ENCODE measurements at places on chromosomes 4 and X. TPM values are rescaled to one million over a fixed set of nuclear protein-coding genes. Genes with fewer than 3 reads are reported as not detected.

The MAGEA9B gene
- not detected for total RNA-seq

The SHISA3 gene
- 0.14 TPM for total RNA-seq

GRCh38 chr4:66187175-66187720, 517.0 kb upstream of the EPHA5 start:
- no peak for DNase-seq

GRCh38 chr4:148998719-148999118, 556.5 kb upstream of the NR3C2 start:
- DNase-seq, result peak; percentile 10

GRCh38 chrX:14032406-14032805, 2.7 kb upstream of the GEMIN8 start:
- peak; percentile 59 for DNase-seq

- no peak for DNase-seq
Observed at GRCh38 chrX:16022580-16023200, 100.7 kb upstream of the GRPR start.

- DNase-seq, result no peak
Observed at GRCh38 chr4:65386927-65387326, 283.4 kb downstream of the EPHA5 start.

- DNase-seq, result peak; percentile 28
Observed at GRCh38 chr4:165009493-165010227, 22.1 kb upstream of the TRIM60 start.

DNA sequence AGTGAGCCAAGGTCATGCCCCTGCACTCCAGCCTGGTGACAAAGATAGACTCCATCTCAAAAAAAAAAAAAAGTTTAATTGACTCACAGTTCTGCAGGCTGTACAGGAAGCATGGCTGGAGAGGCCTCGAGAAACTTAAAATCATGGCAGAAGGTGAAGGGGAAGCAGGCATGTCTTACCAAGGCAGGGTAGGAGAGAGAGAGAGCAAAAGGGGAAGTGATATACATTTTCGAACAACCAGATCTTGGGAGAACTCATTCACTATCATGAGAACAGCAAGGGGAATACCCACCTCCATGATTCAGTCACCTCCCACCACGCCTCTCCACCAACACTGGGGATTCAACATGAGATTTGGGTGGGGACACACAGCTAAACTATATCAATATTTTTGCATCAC, 315.2 kb upstream of the HTR2C start:
- DNase-seq, result no peak

- DNase-seq, result no peak
Observed at GRCh38 chr4:8472689-8473197, 32.2 kb downstream of the TRMT44 start.

- no peak for DNase-seq
Observed at GRCh38 chr4:85828027-85828890, 353.3 kb downstream of the ARHGAP24 start.
